Stomach (tissue), 19 donors: ENCODE measurements at places on chromosomes 12 and 14. TPM values are rescaled to one million over a fixed set of nuclear protein-coding genes. Genes with fewer than 3 reads are reported as not detected.

FAM222A gene
- 3.1 TPM for polyA plus RNA-seq

KLHDC1 gene
- polyA plus RNA-seq: 3.4 TPM

LMNTD1 gene
- polyA plus RNA-seq: not detected

PNMA1 gene
- polyA plus RNA-seq: 13.9 TPM

NXPH4 gene
- polyA plus RNA-seq: not detected

PRIMA1 gene
- 9.9 TPM for polyA plus RNA-seq

KRT78 gene
- 98.0 TPM for polyA plus RNA-seq

MARK3 gene
- polyA plus RNA-seq: 61.8 TPM

RNASE7 gene
- polyA plus RNA-seq: 0.58 TPM

OR6J1 gene
- not detected for polyA plus RNA-seq

APOLD1 gene
- 4.4 TPM for polyA plus RNA-seq

MAP3K12 gene
- 5.4 TPM for polyA plus RNA-seq

OAS1 gene
- polyA plus RNA-seq: 26.2 TPM

OR4E2 gene
- not detected for polyA plus RNA-seq

RND1 gene
- 12.2 TPM for polyA plus RNA-seq

PAWR gene
- 23.3 TPM for polyA plus RNA-seq

PPP1R36 gene
- 6.8 TPM for polyA plus RNA-seq

FLRT2 gene
- polyA plus RNA-seq: 1.8 TPM

KRT8 gene
- 767 TPM for polyA plus RNA-seq

ZNF219 gene
- polyA plus RNA-seq: 15.4 TPM

CCDC177 gene
- 0.03 TPM for polyA plus RNA-seq

CHST11 gene
- 5.5 TPM for polyA plus RNA-seq

SMOC1 gene
- 2.0 TPM for polyA plus RNA-seq

ZDHHC22 gene
- 0.08 TPM for polyA plus RNA-seq

ADAM21 gene
- not detected for polyA plus RNA-seq

FGF23 gene
- not detected for polyA plus RNA-seq

KRT6B gene
- 0.46 TPM for polyA plus RNA-seq

AKAP6 gene
- 0.31 TPM for polyA plus RNA-seq

SPSB2 gene
- 11.2 TPM for polyA plus RNA-seq

MYH6 gene
- polyA plus RNA-seq: 3.2 TPM
